ENCODE measurements at places on chromosomes 16 and 17.

GRCh38 chr16:11494433-11494832, 92.3 kb downstream of the LITAF start:
- no peak for DNase-seq

- DNase-seq, result no peak
Measured at GRCh38 chr17:45284176-45285140, 22.6 kb upstream of the SPATA32 start.

DNA sequence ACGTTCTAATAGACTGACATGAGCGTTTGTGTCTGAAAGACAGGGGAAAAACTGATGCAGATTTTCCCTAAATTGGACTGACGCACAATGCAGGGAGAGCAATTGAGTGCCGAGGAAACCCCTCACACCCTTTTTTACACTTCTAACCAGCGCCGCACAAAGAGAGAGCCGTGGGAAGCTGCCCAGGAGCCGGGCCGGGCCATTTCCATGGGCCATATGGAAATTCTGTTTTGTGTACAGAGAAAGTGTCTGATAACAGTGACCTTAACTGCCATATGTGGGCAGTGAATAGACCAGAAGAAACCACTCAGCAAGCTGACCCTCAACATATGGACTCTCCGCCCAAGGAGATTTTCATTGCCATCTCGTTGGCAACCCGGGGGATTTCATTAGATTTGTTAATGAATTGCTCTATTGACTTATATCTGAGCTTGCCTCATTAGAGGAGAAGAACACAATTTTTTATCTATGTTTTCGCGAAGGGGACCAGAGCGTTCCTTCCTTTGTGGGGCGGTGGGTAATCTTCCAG, 225.9 kb upstream of the IRX3 start:
- no peak for DNase-seq

GRCh38 chr16:49354101-49354500, 19.5 kb upstream of the C16orf78 start:
- no peak for DNase-seq

DNA sequence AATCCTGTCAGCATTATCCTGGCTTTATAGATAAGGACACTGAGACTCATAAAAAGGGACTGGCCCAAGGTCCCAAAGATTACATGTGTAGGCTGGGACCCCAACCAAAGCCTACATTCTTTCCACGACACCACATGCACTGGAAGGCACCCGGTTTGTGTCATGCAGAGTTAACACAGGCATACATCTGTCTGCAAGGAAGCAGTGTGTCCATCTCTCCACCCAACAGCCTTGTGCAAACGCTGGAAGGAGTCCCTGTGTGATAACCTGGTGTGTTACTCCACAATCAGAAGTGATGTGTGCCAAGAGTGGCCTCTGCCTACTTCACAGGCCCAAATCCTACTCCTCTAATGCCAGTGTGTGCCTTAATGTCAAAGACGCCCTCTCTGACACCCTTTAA, 139.8 kb downstream of the PARN start:
- DNase-seq, result no peak

DNA sequence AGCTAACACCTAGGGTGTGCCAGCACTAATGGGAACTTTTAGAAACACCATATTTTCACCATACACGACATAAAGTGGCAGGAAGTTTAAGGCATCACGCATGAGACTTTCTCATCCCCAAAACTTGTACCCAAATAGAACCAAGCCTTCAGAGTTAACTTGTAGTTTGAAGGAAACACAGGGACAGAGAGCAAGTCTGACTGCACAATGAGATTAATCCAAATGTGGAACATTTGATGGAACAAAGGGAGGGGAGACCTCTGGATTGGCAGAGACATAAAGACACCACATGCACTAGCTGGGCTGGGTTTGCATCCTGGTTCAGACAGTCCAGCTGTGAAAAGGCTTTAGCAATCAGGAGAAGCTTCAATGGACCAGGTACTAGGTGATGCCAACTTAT, 24.1 kb downstream of the NPRL3 start:
- no peak for DNase-seq

DNA sequence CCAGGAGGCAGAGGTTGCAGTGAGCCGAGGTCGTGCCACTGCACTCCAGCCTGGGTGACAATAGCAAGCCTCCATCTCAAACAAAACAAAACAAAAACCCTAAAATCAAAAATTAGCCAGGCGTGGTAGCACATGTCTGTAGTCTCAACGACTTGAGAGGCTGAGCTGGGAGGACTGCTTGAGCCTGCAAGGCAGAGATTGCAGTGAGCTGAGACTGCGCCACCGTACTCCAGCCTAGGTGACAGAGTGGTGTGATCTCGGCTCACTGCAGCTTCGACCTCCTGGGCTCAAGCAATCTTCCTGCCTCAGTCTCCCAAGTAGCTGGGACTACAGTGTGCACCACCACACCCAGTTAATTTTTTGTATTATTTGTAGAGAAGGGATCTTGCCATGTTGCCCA, 87.6 kb downstream of the MYH11 start:
- DNase-seq, result no peak

- no peak for DNase-seq
Measured at GRCh38 chr16:3656491-3657468, 2.3 kb downstream of the DNASE1 start.

DNA sequence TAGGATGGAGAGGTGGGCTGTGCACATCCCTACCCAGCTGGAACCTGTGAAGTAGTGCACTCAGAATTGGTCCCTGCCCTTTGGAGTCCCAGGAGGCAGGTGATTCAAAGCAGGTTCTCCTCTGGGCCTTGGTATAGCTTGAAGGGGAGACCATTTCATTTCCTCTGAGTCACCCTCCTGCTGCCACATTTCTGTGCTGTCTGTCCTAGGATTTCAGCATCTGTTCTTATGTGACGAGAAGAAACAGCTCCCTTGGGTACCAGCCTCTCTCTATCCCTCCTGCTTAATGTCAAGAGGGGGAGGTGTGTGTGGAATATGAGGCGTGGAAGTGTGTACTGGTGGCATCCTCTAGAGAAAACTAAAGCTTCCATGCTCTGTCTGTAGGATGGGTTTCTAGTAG, 5.0 kb upstream of the NFE2L1 start:
- DNase-seq, result no peak

- DNase-seq, result no peak
Measured at GRCh38 chr16:57711993-57712392, 17.4 kb downstream of the DRC7 start.

Measured in BJ (cell line).